ENCODE measurements at places on chromosomes 2 and 18.

GRCh38 chr18:67280486-67281242 lies 235.9 kb downstream of the DSEL start:
- no peak for DNase-seq

DNA sequence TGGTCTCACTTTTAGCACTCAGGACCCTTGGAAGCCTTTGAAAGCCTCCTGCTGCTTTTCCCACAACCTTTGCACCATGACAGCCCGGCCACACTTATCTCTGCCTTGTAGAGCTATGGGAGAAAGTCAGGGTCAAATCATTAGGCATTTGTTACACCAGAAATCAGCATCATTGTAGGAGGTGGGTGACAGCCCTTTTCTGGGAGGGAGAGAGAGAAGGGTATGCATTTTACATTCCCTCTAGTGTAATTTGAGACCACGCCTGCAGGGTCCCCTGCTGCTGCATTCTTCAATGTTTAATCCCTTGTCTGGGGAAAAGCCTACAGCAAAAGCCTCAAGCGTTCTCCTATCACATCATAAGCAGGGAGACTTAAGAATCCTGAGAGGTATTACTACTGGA lies 766.8 kb upstream of the FAM98A start:
- peak; percentile 35 for DNase-seq

DNA sequence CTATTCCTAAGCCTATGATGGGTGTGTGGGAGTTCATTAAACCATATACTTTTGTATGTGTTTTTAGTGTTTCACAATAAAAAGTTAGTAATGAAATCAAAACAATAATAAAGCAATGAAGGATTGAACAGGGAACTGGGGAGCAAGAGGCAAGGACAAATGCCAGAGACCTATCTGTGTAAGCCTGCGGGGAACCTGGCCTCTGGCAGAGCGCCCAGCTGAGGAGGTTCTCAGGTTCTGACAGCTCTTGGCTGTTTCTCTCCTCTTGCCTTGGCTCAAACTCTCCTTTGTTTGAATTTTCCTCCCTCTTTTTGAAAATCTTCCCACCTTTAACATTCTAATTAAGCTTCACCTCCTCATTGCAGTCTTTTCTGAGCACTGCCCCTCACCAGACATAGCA lies 200.0 kb upstream of the NCKAP5 start:
- no peak for DNase-seq

DNA sequence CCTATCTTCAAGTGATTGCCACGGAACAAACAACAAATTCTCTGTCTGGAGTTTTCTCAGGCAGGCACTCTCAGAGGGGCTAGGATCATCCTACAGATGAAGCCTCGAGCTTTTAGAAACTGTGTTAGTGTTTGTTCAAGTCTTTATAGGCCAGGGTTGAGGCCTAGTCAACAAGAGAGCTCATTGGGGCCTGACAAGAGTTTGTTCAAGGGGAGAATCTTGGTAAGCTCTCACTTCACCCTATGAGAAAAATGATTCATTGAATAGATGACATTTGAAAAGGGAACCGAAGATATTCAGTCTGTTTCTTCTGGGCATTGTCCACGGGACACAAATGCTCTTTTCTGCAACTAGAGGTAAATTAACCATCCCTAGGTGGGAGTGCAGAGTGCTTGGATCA lies 476.9 kb downstream of the PTPRM start:
- DNase-seq: no peak

- no peak for DNase-seq
Observed at GRCh38 chr2:150605664-150606063, 118.2 kb upstream of the RND3 start.

DNA sequence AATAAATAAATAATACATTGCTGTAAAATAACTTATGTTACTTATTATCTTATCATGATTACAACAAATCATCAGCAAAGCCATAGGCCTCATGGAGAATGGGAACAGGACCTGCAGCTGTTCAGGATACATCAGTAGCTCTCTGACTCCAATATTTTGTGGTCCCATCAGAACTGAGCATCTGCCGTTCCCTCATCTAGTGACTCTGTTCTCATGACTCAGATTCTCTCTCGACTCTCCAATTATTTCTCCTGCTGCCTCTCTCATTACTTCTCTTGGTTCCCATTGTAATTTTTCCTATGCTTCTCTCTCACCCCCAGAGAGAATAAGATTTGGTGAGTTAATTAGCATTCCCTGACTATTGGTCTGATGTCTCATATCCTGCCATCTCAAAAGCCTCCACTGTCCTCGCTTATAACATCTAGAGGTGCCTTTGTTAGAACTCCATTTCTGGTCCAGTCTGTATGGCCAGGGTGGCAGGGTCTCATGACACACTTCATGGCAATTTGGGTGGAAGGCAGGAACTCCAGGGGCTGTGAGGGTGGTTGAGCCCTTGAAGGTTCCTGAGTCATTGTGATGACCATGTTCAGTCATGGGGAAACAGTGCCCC lies 78.0 kb upstream of the TANC1 start:
- no peak for DNase-seq

DNA sequence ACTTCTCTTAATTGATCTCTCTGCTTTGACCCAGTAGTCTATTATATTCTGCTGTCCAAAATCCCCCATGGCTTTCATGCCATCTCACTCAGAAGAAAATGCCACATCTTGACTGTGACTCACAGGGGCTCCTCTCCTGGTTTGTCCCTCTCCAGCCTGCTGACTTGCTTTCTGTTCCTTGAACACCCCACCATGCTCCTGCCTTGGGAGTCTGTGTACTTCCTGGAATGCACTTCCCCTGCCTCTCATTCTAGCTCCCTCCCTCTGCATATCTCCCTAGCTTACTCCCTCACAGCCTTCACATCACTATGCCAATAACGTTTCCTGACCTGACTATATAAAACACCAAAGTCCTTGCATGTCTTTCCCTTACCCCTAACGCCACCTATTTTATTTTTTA lies 167.2 kb downstream of the TRIB2 start:
- DNase-seq: no peak

GRCh38 chr18:74734013-74734444 lies 136.4 kb downstream of the ZNF407 start:
- no peak for DNase-seq

DNA sequence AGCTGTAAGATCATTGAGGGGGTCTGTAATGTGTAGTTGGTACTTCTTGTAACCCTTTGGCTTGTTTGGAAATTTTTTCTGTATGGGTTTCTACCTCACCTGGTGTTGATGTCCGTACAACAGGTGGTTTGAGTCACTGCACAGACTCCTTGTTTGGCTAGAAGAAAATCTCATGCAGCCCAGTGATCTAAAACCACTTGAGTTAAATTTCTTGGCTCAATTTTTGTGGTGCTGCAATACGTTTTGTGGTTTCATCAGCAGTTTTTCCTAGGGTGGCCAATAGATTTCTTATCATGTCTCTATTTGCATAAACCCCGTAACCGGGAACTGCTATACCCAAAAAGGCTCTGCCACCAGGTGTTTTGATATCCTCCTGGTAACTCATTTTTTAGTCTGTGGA lies 43.4 kb downstream of the CERS6 start:
- DNase-seq: no peak

DNA sequence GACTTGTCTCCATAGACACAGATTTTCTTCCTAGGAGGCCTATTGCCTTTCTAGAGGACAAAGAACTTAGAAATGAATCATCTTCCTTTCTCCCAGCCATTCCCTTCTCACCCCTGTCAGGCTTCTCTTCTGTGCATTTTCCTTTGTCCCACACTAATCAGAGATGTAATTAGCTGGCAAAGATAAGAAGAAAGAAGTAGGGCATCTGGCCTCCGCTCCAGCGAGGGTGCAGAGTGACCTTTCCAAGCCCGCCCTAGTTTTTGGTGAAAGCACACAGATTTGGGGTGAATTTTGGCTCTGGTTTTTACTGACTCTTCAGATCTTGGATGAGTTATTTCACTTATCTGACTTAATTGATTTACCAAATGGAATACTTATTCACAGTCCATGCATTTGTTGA lies 626.5 kb downstream of the ZEB2 start:
- DNase-seq: no peak

DNA sequence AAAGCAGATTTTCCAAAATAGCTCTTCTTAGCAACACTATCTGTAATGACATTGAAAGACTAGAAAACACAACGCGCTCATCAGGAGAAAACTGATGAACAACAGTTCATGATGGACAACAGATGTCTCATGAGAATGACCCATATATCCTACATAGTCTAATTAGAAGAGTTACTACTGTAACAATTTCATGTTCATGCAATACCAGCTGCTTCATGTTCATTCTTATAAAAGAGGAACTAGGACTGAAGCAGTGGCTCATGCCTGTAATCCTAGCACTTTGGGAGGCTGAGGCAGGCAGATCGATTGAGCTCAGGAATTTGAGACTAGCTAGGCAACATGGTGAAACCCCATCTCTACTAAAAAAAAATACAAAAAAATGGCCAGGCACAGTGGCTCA lies 22.7 kb downstream of the TRAPPC8 start:
- DNase-seq: no peak

DNA sequence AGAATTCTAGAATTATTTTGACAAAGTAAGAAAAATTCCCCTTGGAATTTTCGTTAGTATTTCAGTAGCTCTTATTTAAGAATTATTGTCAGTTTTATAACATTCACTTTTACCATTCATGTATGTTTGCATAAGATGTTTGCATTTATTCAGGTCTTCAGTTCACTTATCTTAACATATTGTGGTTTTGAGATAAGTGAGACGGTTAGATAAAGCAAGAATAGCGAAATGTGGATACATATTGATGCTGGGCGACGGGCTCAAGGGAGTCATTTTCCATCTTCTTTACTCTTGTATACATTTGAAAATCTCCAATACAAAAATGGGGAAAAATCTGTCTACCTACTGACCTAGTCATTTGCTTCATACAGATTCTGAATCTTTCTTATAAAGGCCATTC lies 156.7 kb upstream of the HDAC4 start:
- no peak for DNase-seq

DNA sequence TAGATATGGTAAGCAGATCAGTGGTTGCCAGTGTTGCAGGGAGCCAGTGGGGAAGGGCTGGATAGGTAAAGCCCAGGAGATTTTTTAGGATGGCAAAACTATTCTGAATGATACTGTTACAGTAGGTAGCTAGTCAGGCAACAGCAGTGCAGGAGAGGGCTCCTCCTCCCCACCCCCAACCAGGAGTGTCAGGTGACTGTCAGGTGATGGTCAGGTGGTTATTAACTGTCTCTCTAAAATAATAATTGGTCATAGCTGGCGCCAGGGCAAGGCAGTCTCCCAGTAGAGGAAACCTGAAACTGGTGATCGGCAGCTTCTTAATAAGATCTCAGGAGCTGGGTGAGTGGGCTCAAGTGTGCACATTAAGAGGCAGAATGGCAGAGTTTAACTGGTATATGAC lies 201.6 kb upstream of the PARD3B start:
- no peak for DNase-seq

DNA sequence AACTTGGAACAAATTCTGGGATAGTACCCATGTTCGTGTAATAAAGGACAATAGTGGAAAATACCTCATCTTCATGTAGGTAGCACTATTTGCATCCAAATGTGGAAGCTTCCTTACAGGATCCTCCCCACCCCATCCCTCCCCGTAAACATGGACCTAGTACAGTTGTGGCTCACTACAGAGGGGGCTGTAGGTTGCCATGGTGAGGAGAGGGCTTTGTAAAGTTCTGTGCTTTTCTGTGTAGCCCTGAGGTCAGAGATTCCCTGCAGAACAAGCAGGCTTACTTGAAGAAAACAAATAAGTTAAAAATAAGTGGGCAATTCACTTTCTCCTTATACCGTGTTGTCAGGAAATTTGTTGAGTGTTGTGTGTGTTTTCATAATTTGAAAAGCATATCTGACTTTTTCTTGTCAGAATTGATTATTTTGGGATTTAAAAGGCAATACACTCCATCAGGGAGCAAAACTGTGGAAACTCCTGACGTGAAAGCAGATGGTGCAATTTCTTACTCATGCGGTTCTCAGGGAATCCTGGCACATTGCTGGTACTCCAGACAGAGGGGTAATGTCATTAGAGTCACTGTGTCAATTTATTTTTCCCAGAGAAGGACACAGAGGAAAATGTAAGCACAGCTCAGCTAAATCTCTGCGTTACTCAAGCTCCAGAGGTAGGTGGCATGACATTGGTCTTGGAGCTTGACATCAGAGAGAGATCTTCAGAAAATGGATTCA lies 174.2 kb upstream of the LHCGR start:
- no peak for DNase-seq

GRCh38 chr18:46474487-46475389 lies 182.3 kb downstream of the LOXHD1 start:
- no peak for DNase-seq

DNA sequence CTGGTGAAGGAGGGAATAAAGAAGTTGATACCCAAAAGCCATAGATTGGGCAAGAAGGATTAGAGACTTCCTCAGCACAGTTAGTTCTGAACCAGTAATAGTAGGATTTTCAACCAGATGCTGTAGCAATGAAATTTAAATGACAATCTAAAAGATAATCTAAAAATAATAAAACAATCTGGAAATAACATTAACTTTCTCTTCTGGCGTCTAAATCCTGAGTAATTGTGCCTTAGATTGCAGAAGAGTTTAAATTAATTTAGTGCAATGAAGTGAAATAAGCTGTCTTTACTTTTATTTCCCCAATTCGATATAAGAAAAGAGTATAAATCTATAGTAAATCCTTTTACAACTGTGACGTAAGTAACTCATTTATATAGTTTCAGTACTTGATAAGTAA lies 186.8 kb upstream of the DOK6 start:
- no peak for DNase-seq

GRCh38 chr18:43115076-43115921 lies at the start of gene RIT2:
TSS of gene RIT2 (minus strand) at chr18:43115685.
- no peak for DNase-seq

GRCh38 chr2:226256237-226256636 lies 543.4 kb downstream of the IRS1 start:
- no peak for DNase-seq

GRCh38 chr2:20322527-20323300 lies 27.9 kb downstream of the PUM2 start:
- no peak for DNase-seq

GRCh38 chr2:126862730-126863129 lies 36.0 kb upstream of the TEX51 start:
- no peak for DNase-seq

GRCh38 chr2:194745557-194746146 lies 911.4 kb upstream of the SLC39A10 start:
- DNase-seq: no peak

- no peak for DNase-seq
Observed at GRCh38 chr2:86392873-86393518, 48.2 kb upstream of the KDM3A start.

GRCh38 chr2:62194558-62195420 lies 1.1 kb upstream of the B3GNT2 start:
- no peak for DNase-seq

GRCh38 chr2:134636714-134637113 lies 82.1 kb downstream of the TMEM163 start:
- DNase-seq: no peak

GRCh38 chr2:3116371-3116770 lies 261.2 kb downstream of the EIPR1 start:
- DNase-seq: no peak

- DNase-seq: peak; percentile 7
Observed at GRCh38 chr2:227163485-227163997, 464 bp downstream of the COL4A4 start.

DNA sequence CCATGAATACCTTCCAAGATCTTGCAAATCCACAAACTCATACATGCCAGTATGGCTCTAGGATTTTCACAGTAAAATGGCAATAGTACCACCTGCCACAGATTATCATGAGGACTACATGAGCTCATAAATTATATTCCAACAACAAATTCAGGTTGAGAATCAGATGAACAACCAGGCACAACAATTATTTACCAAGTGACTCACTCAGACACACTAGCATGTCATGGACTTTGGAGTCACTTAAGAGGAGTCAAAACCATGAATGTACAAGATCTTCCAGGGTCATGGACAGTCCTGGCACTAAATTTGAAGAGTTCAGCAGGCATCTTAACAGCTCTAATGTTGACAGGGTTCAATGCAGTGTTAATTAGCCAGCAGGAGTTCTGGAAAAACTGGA lies 34.4 kb upstream of the BZW1 start:
- no peak for DNase-seq
